NCI-H1092 (cell line): ENCODE measurements at places on chromosomes 1 and 21.

DNA sequence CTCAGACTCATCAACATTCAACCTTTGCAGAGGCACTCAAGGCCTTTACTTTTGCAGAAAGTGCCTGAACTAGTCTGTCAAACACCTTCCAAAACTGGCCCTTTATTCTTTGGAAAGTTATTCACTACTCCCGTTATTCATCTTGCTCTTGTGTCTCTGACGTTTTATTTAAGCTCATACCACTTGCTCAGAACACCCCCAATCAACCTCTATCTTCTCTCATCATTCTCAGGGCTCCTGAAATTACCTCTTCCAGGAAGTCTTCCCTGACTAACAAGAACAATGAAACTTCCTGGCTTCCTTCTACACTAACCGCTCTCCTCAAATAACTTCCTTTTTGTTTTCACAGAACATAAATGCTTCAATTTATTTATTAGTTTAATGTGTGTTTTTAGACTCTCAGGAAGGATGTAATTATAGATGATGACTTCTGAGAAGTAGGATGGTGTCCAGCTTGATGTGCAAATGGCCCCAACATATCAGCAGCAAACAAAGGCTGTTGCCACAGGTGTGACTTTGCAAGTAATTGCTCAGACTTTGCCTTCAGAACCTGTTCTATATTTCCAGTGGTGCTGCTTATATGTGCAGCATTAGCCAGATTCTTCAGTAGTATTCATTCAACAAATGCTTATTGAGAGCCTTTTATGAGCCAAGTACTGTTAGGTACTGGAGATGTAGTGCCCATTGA lies 22.8 kb upstream of the BATF3 start:
- DNase-seq: no peak

DNA sequence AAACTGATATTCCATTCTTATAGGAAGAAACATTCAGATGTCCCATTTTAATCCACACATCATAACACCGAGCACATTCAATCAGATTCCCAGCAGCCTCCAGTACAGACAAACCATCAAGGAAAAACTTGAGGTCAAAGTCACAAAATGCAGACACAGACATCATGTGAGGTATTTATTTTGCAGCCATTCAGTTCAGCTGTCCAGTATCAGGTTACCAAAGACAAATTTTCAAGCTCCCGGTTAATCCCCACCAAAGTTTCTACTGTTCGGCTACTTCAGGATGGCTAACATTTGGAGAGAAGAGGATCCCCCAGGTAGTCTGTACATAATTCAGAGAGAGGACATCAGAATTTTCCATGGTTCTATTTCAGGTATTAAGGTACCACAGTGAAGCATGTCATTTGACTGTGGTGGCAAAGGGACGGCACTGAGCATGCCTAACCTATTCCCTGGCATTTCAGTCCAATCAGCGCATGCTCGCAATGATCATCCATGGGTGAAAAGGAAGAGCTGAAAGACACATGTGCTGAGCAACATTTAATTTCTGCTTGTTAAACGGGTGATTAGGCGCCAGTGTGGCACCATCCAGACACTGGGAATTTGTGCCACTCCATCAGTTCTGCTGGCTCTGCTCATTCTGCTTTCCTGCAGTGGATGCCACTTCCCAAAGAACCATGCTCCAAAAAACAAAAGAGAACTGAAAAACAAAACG lies 13.6 kb upstream of the NDC1 start:
- DNase-seq: no peak

- DNase-seq: no peak
Observed at GRCh38 chr1:205535096-205535495, 30.6 kb downstream of the CDK18 start.

- no peak for DNase-seq
Observed at GRCh38 chr1:179124873-179125272, 43.0 kb downstream of the TOR3A start.

DNA sequence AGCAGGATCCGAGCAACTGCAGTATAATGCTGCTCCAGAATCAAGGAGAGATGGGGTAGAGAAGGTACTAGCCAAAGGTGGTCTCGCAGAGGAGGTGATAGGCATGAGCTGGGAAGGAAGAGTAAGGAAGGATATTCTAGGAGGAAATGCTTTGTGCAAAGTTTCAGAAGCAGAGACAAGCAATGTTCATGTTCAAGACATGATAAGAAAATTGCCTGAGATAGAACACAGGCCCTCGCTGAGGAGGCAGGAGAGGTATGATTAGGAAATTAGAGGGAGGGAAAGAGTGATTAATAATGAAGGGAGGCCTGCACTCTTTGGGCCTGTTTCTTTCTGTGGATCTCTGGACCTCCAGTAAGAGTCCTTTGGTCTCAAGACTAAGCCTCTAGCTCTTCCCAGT lies 12.9 kb upstream of the ETV3 start:
- DNase-seq: no peak

DNA sequence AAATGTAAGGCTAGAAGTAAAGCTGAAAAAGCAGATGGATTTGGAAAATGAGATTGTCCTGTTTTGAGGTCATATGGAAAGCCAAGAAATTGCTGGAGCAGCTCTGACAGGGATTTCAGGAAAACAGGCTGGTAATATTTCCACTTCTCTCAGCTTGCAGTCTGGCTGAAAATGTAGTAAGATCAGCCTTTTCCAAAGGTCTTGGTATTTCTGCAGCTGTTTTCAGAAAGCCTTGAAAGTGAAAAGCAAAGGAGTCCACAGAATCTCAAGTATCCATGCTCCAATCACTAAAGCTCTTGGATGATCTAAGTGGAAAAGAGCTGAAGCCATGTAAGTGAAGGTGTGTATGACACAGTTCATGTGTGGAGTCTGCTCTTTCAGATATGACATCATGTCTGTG lies 41.6 kb upstream of the APOBEC4 start:
- DNase-seq: no peak

DNA sequence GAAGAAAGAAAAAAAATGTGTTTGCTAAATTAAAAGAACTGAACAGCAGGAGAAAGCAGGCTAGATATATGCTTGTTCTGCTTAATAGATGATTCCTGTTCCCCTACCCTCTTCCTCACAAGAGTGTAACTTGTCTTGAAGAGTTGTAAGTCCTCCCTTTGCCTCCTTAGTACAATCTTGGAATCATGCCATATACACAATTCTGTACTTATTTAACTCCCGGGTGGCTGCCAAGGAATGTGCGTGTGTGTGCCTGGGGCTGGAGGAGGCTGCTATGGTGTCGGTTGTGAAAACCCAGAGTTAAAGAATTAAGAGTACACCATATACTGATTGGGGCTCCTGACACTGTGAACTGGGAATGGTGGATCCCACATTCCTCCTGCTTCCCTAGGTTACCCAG lies 194.2 kb downstream of the SIPA1L2 start:
- no peak for DNase-seq

DNA sequence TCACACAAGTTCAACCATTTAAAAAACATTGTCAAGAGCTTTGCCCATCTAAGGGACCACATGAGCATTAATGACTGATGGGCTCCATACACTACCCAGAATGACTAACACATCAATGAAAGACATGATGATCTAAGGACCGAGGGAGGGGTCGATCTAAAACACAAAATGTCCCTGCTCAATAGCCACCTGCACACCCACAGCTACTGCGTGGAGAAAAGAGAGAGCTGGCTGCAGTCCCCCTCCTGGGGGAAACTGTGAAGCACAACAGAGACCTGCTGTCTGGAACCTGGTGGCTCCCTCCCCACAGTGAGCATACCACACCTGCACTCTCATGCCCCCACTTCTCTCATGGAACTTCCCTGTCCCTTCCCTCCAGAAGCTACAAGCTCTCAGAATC lies 130.1 kb upstream of the ERG start:
- DNase-seq: no peak

DNA sequence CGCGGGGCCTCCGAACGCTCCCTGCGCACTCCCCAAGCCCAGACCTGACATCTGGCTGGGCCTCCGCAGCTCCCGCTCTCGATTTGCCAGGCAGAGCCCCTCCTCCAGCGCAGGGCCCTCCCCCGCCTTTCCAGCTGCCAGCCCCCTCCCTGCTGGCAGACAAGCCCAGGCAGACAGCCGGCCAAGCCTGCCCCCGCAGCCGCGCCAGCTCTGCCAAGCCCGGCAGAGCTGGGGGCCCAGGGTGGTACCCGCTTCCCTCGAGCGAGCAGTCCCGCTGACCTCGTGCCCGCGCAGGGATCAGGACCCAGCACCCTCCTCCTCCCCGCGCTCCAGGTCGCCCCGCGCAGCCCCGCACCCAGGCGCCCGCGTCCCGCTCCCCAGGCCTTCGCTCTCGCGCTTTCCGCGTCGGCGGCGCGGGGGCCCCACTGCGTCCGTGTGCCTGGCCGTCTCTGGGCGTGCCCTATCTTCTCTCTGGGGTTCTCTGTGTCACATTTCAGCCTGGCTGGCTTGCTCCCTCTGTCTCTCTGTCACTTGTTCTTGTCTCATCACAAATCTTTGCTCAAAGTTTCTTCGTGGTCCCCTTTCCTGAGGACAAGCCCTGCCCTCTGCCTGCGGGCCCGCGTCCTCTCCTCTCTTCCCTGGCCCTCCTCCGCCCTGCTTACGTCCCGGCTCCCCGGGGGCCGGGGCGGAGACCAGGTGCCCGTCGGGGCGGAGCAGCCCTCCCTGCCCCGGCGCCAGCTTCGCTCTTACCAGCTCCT lies 580 bp downstream of the INKA2 start:
- peak; percentile 74 for DNase-seq

DNA sequence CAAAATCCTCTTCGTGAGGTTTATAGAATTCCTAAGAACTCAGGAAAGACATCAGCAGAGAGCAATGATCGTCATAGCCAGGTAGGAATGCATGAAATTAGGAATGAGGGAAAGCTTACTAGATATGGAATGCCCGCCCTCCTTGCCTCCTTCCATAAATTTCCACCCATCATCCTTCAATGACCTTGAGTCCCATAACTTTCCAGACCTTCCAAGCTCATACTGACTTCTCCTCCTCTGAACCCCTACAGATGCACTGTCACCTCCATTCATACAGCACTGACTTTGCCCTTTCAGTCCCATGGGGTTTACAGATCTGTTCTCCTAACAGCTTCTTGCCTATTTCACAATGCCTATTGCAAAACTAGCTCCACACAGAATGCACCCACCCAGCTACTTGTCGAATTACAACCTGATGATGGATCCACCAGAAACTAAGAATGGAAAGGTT lies 23.8 kb upstream of the PPP1R15B start:
- DNase-seq: no peak

GRCh38 chr1:3320246-3321152 lies 134.0 kb upstream of the ARHGEF16 start:
- peak; percentile 80 for DNase-seq

DNA sequence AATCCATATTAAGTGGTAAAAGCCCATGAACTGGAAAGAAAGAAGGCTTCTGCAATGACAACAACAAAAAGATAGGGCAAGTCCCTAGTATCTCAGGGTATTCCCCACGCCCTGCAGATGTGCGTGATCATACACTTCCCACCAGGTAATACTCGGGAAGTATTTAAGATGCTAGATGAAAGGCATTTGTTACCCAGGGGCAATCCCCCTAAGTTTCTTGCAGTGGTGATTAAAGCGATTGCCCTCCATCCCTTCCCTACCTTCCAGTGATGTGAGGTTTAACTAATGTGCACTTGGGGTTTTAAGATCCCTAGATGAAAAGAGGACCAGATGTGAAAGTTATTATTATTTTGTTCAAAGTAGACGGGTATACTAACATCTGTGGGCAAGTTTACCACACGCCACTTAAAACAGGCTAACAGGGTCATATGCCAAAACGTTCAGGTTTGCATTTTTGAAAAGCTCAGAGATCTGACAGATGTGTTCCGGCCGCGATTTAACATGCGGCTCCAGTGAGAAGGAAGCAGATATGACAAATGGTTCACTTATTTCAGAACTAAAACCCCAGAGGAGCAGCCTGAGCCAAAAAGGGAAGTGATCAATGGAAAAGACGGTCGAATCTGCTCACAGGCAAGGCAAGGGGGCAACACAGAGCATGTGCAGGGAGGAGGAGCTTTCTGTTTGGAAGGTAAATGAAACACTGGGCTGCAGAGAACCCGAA lies 17.4 kb downstream of the TIAM1 start:
- no peak for DNase-seq

- no peak for DNase-seq
Observed at GRCh38 chr21:37195059-37195458, 72.1 kb downstream of the VPS26C start.

DNA sequence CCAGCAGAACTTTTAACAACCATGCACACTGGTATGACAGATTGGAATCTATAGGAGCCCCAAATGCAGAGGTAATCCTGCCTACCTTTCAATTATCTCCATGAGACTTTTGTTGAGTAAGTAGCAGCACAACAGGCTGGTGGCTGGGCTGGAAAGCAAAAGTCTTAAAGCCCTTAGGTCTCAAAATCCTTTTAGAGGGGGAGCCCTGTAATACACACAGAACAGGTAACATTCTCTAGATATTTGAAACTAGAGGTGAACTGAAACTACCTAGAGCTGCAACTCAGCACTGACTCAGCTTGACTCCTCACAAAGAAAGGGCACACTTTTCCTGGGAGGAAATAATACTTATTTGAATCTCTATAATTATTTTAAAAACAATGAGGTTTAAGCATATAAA lies 71.5 kb downstream of the CLCA4 start:
- DNase-seq: no peak

DNA sequence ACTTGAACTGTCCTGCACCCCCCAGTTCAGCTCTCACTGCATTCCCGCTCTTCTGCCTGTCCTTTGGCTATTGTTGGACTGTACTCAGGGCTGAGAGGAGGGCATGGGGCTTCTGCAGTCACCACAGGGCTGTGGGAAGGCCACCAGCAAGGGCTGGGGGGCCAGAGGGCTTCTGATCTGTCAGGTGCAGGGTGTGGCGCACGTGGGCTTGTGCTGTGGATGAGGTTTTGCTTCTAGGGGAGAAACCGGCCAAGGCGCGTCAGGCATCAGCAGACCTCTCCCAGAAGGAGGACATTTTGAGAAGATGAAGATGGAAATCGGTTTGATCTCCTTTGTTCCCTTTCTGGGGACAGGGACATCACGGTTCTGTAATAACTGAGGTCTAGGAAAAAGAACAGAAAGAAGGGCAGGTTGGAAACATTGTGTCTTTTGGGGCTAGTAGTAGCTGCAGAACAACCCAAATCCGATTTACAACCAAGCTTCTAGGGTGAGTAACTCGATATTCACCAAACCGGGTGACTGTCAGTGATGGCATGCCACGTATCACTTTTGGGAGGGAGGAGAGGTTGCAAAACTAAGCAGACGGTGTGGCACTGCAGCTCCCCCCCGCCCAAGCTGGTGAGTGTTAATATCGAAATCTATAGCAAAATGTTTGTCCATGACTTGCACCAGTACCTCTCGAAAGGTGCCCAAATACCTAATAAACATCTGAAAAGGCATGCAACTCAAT lies 40.9 kb downstream of the AGPAT3 start:
- DNase-seq: no peak

DNA sequence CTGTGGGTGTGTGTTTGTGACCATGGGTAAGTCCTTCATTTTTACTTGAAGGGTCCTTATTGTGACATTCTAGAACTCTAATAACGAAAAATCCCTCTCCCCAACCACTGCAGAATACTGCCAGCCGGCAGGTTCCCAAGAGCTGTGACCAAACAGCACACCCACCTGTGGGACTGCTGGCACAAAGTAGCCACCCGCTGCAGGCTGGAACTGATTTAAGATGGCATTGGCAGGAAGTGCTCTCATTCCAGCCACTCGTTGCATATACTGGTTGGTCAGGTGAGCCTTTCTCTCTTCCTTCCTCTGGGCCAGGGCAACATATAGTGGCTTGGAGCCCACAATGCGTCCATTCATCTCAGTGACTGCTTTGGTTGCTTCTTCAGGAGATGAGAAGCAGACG lies 11.6 kb downstream of the PABPC4 start:
- DNase-seq: no peak
